ENCODE measurements at places on chromosomes 1 and 21.

DNA sequence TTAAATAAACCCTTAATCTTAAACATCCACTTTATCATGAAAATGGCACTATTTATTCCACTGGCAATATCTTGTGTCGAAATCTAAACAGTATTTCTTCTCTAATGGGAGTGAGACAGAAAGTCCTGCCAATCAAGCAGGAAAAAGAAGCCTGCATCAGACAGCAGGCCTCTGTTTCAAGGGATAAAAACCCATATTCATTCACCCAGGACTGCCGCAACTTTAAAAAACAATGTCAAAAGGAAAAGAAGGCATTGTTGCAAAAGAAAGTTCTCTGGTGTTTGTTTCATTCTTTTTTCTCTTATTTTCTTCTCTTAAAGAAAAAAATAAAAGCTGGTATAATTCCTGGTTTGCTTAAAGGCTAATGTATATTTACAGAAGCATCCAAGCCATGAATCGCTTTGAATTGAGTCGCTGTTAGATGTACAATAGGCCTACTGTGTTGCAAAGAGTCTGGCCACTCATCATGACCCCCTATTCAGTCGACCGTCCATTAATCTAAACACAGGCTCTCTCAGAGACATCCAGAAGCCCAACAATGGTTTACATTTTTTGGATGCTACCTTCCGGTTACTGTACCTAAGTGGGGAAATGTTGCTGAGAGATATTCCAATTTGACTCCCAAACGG, 48.7 kb upstream of the ZC3H11B start:
- DNase-seq: no peak

DNA sequence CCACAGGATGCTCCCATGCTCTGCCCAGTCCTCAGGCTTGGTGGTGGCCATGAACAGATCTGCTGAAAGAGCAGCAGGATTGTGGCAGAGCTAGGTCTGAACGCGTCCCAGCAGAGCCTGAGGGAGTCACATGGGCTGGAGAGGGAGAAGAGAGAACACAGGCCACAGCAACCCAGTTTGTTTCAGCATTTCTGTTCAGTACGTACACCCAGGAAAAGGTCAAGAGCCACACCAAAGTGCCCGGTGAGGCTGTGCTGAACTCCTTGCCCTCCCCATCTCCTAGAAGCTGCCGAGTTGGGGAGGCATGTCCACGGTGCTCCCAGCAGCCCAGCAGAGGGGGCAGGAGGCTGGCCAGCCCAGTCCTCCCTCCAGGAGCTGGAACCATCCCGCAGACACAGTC, 5.5 kb downstream of the PKP1 start:
- DNase-seq: no peak

GRCh38 chr1:18302788-18303413, 177.8 kb upstream of the KLHDC7A start:
- DNase-seq: peak; percentile 45

GRCh38 chr1:210250665-210250997, 18.0 kb downstream of the SERTAD4 start:
- no peak for DNase-seq

DNA sequence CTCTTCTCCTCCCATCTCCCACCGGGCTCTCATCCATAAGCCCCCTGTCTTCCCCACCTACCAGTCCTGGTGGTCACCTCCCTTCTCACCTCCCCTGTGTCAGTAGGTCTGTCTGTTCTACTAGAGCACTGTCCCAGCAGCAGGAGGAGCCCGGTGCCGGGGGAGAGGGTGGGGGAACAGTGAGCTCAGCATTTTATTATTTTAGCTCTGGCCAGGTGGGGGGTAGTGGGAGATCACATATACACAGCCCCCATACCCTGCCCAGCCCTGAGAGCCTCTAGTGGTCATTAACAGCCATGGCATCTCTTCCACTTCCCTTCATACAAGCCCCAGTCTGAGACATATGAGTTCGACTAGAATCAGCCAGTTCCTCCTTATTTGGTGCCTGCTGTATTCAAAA, at the start of gene TMOD4:
TSS of gene TMOD4 (minus strand) at position 119 of the 400 bp plus-strand sequence. CDS start 1,106 bp downstream, outside the sequence.
- DNase-seq: peak; percentile 55

DNA sequence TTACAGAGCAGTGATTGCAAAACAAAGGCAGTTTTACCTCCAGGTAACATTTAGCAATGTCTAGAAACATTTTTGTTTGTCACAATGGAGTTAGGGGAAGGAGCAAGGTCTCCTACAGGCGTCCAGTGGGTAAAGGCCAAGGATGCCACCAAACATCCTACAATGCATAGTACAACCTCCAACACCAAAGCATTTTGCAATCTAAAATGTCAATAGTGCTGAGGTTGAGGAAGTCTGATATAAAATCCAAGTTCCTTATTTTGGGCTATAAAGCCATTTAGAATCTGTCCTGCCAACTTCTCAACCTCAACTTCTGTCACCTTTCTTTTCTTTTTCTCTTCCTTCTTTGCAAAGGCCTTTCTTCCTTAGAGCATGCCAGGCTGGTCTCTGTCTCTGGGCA, 111.2 kb downstream of the FASLG start:
- DNase-seq: no peak

- DNase-seq: no peak
Measured at GRCh38 chr1:236149696-236150228, 7.4 kb downstream of the GPR137B start.

GRCh38 chr1:231976231-231976630, 349.6 kb downstream of the DISC1 start:
- no peak for DNase-seq

- DNase-seq: no peak
Measured at GRCh38 chr1:222592171-222592570, 2.4 kb upstream of the TAF1A start.

GRCh38 chr1:65630855-65631254, 161.8 kb upstream of the PDE4B start:
- DNase-seq: no peak

DNA sequence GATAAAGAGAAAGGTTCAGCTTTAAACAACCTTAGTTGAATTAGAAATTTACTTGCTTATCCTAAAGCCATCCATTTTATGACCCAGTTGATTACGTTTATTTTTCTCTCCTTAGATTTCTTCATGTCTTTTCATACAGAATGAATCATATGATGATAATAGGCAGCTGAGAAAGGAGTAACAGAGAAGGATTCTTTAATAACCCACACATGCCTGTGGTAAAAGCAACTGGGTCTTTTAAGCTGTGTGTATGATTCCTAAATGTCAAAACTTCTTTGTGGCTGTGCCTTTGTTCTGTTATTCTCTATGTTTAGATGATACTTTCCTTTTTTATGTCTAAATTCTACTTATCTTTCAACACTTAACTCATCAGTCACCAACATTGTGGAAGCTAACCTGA, 626.5 kb downstream of the NCAM2 start:
- no peak for DNase-seq

- DNase-seq: no peak
Measured at GRCh38 chr1:187622545-187622944, 793.8 kb downstream of the PLA2G4A start.

DNA sequence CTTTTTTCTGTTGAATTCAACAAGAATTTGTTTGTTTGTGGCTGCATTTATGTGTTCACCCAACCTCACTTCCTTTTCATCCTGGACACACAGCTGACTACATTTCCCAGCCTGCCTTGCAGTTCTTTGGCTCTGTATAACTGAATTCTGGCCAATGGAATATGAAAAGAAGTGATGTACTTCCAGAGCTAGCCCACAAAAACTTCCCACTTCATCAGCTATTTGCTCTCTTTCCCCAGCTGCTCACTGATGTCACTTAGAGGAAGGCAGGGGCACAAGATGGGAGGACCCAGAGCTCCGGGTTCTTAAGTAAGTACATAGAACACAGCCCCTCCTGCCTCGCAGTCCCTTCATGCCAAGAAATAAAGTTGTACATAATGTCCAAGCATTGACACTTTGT, 235.0 kb upstream of the FGGY start:
- no peak for DNase-seq

GRCh38 chr1:39261712-39262221, 57.3 kb downstream of the MACF1 start:
- DNase-seq: no peak

GRCh38 chr1:87853576-87854351, 525.1 kb downstream of the LMO4 start:
- DNase-seq: no peak

GRCh38 chr1:54887665-54888071, 673 bp upstream of the DHCR24 start:
- DNase-seq: no peak

DNA sequence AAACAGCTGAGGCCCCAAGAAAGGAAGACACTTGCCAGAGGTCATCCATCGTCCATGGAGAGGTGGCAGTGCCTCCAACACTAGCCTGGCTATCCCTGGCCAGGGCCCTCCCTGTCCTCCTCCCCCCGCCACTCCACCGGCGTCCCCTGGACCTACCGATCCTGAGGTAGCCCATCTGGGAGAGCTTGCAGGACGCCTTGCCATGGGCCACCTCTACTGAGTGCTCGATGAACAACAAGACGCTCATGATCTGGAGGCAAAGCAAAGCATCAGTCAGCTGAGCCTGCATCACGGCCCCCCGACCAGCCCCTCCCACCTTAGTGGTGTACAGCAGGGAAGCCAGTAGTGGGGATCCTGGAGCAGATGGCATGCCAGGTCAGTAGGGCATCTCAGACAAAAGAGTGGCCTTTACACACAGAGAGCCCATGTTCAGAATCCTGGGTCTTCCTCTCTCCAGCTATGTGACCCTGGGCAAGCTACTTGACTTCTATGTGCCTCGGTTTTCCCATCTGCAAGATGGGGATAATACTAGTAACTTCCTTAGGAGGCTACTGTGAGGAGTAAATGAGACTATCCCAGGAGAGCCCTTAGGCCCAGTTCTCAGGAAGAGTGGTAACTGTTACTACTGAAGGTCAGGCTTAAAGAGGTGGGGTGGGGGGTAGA, 15.1 kb downstream of the LAPTM5 start:
- DNase-seq: no peak

DNA sequence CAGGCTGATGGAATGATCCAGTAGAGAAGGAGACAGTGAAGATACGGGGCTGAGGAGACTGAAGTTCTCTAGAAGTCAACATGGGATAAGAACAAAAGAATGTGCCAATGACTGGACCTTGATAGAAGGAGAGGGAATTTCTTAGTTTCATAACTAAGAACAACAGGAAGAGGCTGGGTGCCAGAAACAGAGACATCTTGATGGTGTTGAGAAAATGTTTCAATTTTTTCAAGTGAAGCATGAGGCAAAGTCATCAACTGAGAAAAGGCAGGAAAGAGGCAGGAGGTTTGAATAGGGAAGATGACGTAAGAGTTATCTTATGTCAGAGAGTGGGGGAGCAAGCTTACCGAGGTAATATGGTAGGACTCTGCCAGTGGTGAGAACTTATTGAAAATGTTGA, 80.1 kb downstream of the SPAG17 start:
- no peak for DNase-seq

- DNase-seq: no peak
Measured at GRCh38 chr1:160136121-160136925, 15.1 kb upstream of the ATP1A4 start.

DNA sequence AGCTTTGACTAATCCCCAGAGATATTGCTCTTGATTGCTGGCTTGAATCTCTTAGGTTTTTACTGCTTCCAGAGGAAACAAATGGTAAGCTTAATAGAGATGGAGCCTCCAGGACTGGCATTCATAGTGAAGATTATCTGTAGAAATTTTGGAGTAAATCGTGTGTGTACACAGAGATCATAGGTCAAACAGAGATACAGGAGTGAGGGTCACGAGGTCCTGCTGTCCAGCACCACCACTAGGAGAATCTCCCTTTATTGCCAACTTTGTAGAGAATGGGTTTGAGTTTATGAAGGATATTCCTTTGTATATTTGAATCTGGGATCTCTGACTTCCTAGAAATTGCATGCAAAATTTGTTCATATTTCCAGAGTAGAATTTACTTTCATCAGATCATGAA, 7.8 kb upstream of the SERBP1 start:
- no peak for DNase-seq

DNA sequence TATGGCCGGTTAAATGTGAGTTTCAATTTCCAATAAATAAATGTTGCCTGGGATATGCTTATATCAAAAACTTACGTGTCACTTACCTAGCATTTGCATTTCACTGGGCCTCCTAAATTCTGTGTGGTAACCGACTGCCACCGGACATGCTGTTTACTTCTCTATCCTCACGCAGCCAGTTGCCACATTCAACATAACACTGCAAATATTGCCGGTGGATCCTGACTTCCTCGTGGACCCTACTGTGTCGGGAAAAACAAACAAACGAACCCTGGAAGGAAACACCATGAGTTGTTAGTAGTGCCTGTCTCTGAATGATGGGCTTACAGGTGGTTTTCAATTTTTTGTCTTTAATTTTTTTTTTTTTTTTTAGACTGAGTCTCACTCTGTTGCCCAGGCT, 54.1 kb downstream of the RIPK4 start:
- DNase-seq: no peak

DNA sequence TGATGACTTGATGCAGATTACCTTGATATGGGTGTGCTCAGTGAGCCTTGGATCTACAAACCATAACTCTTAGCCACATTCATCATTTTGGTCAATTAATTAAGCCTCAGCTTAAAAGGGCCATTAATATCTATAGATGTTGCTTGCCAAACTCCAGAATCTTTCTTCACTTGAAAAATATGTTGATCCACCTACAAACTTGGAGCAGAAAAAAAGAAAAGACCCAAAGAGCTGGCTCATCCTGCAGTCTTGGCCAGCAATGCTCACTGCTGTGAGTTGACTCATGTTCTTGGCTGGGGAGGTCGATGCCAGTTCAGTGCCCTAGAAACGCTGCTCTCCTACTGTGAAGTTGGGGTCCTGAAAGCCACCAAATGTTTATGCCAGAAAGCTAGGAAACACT, 75.4 kb downstream of the DPT start:
- DNase-seq: no peak

GRCh38 chr1:197868751-197869489, 33.5 kb upstream of the C1orf53 start:
- peak; percentile 47 for DNase-seq

- DNase-seq: no peak
Measured at GRCh38 chr21:43313221-43313938, 113.6 kb downstream of the SIK1 start.

GRCh38 chr1:115324649-115325420, 13.2 kb downstream of the NGF start:
- no peak for DNase-seq

GRCh38 chr1:84772428-84772943, 82.2 kb upstream of the SSX2IP start:
- peak; percentile 73 for DNase-seq

- no peak for DNase-seq
Measured at GRCh38 chr1:202154148-202154765, 6.1 kb downstream of the PTPN7 start.

GRCh38 chr1:162632217-162632666, at the start of gene DDR2:
DDR2 (plus strand) TSS chr1:162632464; CDS start chr1:162719064, 86,600 bp downstream.
- no peak for DNase-seq

DNA sequence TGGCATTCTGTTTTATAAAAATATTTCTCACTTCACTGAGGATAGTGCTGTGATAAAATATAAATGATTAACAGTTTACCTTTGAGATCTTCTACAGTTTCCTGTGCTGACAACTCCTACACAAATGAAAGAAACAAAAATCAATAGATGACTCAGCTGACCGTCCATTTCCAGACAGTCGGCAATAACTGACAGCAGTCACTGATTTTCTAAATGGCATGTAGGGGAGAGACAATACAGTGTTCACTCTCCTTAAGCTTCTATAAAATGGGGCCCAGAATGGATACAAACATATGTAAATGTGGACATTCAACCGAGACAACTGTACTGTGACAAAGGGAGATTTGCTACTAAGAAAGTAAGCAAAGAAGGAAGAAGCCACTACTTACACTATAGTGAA, 34.3 kb downstream of the PCNX2 start:
- DNase-seq: peak; percentile 33

All from GM13977 (cell line).